Esophagus mucosa (tissue), 1 donor: ENCODE measurements at places on chromosomes 4 and X. TPM values are rescaled to one million over a fixed set of nuclear protein-coding genes. Genes with fewer than 3 reads are reported as not detected.

MAGEA12 gene
- not detected for total RNA-seq

ZFP92 gene
- 0.08 TPM for total RNA-seq

LDOC1 gene
- total RNA-seq: 6.5 TPM

PDLIM3 gene
- total RNA-seq: 6.4 TPM

TEX13C gene
- not detected for total RNA-seq

ATP1B4 gene
- not detected for total RNA-seq

MAGEC2 gene
- not detected for total RNA-seq

SHOX gene
- total RNA-seq: not detected

RTL5 gene
- total RNA-seq: 0.20 TPM

CENPVL2 gene
- not detected for total RNA-seq

WFS1 gene
- 3.7 TPM for total RNA-seq

STARD8 gene
- total RNA-seq: 0.96 TPM

GRCh38 chrX:39260965-39261364 is 459.7 kb downstream of the MID1IP1 start:
- peak; percentile 25 for ATAC-seq

GRCh38 chr4:148170408-148171365 is 271.5 kb downstream of the NR3C2 start:
- peak; percentile 90 for ATAC-seq

GRCh38 chrX:19800821-19801374 is 86.5 kb downstream of the SH3KBP1 start:
- no peak for ATAC-seq

- ATAC-seq: no peak
Measured at GRCh38 chr4:173367285-173367684, 3.5 kb upstream of the SAP30 start.

DNA sequence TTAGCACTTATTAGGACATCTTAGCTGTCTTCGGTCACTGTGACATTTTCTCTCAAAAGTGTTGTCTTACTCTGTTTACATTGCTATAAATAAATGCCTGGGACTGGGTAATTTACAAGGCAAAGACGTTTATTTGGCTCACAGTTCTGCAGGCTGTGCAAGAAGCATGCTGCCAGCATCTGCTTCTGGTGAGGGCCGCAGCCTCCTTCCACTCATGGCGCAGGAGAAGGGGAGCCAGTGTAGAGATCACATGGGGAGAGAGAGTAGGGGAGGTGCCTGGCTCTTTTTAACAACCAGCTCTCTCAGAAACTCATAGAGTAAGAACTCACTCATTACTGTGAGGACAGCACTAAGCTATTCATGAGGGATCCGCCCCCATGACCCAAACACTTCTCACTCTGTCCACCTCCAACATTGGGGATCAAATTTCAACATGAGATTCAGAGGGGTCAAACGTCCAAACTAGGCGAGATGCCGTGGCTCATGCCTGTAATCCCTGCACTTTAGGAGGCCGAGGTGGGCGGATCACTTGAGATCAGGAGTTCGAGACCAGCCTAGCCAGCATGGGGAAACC is 43.5 kb upstream of the HERC6 start:
- ATAC-seq: no peak

- peak; percentile 54 for ATAC-seq
Measured at GRCh38 chr4:30385650-30386049, 334.5 kb upstream of the PCDH7 start.

- peak; percentile 65 for ATAC-seq
Measured at GRCh38 chr4:163164591-163164990, 2.1 kb downstream of the NAF1 start.

- no peak for ATAC-seq
Measured at GRCh38 chr4:127642169-127642568, 9.4 kb downstream of the INTU start.

DNA sequence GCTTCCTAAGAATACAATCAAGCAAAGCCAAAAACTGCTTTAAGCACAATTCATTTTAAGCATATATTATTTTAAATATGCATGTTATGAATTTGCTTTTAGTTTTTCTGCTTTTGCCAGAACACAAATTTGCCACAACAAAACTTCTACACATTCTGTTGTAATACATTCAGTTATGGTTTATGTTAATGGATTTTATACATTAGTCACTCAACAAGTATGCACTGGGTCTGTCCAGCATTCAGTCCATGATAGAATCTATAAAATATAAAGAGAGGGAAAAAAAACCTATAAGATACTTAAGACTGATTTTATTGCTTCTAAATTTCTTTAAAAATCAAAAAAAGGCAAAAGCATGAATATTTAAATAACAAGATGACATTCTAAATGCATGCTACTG is 22.2 kb downstream of the IQCM start:
- ATAC-seq: no peak

DNA sequence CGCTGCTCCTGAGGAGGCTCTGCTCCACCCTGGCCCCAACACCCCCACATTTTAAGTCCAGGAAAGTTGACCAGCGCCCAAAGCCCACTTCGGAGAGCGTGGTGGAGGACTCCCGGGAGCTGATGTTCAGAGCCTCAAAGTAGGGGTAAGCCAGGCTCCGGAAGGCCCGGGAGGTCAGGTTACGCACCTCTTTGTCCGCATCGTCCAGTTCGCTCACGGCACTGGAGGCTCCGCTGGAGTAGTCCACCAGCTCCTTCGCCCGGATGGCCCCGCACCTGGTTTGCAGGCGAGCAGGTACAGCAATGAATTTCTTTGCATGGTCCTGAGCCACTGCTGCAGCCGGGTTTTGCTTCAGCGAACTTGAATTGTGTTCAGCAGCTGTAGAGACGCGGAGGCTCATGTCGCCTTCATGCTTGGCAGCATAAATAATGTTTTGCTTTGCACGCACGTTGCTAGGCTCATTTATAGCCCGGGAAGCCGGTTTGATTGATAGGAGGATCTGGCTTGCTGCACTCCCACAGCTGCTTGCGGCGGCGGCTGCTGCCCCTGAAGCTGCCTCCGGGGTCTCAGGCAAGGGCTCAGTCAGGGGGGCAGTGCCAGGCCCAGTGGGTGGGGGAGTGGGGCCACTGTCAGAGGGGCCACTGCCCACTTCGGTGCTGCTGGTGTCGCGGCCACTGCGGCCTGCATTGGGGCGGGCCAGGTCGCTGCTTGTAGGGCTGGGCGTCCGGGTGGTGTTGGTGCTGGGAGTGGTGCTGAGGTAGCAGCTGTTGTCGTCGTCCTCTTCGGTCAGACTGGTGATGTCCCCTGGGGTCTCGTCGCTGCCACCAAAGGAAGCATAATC is 4.8 kb downstream of the C4orf54 start:
- ATAC-seq: no peak

- ATAC-seq: no peak
Measured at GRCh38 chr4:99459546-99460042, 24.5 kb upstream of the ADH7 start.

GRCh38 chrX:40169193-40170101 is 71.7 kb upstream of the BCOR start:
- peak; percentile 60 for ATAC-seq

GRCh38 chrX:93580634-93581033 is 92.7 kb downstream of the NAP1L3 start:
- no peak for ATAC-seq

DNA sequence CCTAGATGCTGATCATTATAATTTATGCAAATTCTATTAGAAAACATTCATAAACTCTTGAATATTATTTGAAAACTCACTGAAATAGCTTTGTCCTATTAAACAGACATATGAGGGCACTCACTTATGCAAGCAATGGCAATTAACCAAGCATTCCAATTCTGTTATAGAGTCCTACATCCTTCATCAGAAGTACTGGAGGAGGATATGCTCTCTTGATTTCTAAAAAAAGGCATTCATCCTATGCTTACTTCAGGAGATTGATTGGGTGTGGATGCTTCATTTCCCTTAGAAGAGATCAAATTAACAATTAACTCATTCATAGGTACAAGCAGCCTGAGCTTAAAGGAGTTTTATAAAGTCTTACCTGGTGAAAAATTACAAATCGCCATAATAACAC is 1317.2 kb downstream of the PCDH7 start:
- ATAC-seq: no peak

DNA sequence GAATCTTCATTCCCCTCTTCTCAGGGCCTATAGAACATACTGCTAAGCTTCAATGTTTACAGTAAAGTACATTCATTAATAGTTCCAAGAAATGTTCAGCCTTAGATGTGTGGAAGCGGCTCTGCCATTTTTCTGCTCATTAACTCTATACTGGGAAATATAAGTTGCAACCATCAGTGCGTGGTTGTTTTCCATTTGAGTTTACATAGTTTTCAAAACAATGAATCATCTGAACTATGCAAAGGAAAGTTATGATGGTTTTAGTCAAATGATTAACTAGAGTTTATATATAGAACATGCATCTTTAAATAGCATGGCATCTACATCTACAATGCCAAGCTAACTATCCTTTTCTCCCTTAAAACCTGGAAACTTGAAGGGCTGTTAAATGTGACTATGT is 29.6 kb downstream of the LEF1 start:
- no peak for ATAC-seq

- ATAC-seq: no peak
Measured at GRCh38 chrX:111850975-111851374, 25.0 kb upstream of the TRPC5OS start.

GRCh38 chr4:93748373-93749291 is 79.9 kb upstream of the ATOH1 start:
- no peak for ATAC-seq

- no peak for ATAC-seq
Measured at GRCh38 chr4:35166466-35166865, 1077.8 kb downstream of the ARAP2 start.

DNA sequence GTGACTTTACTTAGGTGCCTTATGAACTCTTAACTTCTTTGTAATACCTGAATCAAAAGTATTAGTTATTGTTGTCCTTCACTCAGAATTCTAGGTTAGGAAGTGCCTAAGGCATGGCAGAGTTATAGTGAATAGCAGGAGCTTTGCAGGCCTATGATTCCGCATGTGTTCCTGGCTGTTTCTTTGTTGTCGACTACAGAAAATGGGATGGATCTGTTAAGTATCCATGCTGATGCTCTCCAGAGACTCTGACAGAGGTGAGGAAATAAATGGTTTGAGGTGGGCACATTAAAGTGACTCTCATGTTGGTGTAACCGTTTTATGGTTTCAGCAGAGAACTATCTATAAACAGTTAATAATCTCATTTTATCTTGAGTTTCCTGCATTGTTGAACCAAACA is 1601.3 kb downstream of the PCDH7 start:
- no peak for ATAC-seq

DNA sequence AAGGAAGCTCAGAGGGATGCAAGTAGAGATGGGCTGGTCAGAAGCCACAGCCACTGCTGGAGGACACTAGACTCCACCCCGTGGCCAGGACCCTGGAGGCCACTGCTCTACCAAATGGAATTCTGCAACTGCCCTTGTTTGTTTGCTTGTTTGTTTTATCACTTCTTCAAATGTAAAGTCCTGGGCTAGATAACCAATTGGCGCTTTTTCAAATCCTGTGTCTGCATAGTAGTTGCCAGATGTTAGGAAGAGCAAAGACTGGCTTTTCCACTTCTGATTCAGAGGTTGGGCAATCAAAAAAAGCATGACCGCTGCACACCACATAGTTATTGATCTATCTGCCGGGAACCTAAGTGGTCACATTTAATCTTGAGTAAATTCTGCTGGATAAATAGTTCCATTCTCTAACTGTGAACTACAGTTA is 255.2 kb upstream of the SFRP2 start:
- no peak for ATAC-seq

- no peak for ATAC-seq
Measured at GRCh38 chr4:159543831-159544230, 441.0 kb downstream of the RAPGEF2 start.

DNA sequence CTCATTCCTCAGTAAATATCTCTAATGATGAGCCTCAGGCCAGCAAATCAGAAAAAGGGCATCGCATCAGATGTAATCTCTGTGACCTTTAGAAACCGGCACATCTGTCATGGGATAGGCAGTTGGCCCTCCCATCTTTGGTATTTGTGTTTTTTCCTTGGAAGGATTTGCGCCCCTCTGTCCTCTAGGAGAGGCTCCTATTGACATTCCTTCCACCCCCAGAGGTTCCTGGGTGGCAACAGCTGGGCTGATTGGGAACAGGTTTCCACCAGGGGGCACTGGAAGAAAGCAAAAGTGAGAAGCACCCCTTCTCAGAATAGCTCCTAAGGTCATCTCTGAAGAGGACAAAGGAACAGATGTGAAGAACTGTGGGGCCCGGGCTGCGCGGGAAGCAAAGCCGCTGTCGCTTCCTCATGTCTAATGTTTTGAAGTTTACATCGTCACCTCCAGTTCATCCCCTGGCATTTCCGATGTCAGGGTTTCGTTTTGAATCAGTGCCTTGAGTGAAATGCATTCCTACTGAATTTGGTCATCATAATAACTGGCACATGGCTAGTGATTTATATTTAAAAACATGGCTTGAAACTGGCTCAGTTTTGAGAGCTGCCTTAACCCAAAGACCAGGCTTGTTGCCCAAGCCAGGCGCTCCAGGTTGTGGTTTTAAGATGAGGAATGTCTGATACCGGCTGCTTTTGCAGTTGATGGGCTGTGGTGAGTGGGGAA is 6.2 kb downstream of the TXK start:
- ATAC-seq: peak; percentile 73

DNA sequence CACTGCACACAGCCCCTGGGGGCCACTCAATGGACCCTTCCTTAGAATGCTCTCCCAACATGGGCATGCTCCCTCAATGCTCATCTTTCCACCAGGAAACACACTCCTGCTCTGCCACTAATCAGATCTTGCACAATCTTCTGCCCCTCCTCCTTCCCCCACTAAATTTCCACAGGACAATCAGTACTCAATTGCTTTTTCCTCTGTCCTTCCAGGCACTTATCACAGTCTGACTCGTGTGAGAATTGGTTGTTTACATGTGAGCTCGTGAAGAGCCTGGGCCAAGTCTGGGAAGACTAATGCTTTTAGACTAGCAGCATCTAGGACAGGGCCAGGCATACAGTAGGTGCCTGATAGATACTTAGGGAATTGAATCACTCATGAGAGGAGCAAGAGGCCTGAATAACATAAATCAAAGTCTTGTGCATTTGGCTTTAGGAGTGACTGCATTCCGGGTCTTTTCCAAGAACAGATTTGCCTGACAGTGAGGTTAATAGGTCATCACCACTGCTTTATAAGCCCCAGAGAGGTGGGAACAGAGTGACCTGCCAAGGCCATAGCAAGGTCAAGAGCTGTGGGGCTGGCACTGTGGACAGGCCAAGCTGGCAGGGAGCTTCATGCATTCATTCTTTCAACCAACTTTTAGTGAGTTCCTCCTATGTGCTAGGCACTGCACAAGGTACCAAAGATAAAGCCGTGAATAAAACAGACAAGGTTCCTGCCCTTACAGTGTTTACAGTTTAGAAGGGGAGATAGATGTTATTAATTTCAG is 55.0 kb downstream of the PRPS1 start:
- no peak for ATAC-seq
